AG08396 (cell line): ENCODE measurements at places on chromosomes 12 and 14.

GRCh38 chr12:132245521-132246101 lies 83.8 kb downstream of the GALNT9 start:
- no peak for DNase-seq

DNA sequence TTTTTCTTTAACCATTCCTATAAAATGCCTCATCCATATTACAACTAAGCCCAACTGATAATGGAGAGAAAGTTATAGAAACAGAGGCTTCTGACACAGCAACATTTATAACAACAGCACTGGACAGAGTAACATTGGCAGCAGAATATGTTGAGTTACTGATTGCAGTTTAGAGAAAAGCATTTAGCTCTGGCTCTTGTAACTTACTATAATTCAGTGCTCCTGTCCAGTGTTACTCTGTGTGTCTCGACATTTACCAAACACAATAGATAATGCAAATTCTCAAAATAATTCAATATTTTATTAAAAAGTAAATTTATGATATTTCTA lies 356.1 kb downstream of the CEP128 start:
- DNase-seq = no peak

- DNase-seq = no peak
Observed at GRCh38 chr14:74346341-74346740, 1.9 kb upstream of the VRTN start.

DNA sequence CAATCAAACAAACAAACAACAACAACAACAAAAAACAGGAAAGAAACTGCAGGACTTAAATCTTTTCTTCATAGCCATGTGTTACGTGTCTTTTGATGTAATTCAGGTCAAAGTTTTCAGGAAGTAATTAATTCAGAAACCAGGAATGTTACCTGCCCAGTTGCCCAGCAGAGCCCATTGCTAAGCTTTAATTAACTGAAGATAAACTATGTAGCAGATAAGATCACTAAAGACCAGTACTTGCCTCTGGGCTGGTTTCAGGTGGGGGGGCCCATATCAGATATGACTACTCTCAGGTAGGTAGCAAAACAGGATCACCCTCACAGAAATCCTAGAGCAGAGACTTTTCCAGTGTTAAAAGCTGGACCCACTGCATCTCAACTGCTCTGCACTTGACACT lies 69.2 kb downstream of the LIN7A start:
- no peak for DNase-seq

DNA sequence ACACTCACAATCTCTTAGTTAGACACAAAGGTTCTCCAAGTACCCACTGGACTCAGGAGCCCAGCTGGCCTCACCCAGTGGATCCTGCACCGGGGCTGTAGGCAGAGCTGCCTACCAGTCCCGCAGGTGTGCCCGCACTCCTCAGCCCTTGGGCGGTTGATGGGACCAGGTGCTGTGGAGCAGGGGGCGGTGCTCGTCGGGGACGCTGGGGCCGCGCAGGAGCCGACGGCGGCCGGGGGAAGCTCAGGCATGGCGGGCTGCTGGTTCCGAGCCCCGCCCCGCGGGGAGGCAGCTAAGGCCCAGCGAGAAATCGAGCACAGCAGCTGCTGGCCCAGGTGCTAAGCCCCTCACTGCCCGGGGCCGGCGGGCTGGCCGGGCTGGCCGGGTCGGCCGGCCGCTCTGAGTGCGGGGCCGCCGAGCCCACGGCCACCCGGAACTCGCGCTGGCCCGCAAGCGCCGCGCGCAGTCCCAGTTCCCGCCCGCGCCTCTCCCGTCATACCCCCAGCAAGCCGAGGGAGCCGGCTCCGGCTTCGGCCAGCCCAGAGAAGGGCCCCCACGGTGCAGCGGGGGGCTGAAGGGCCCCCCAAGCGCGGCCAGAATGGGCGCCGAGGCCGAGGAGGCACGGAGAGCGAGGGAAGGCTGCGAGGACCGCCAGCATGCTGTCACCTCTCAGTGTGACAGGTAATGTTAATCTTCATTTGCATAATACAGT lies 506.8 kb downstream of the LRFN5 start:
- DNase-seq = no peak

DNA sequence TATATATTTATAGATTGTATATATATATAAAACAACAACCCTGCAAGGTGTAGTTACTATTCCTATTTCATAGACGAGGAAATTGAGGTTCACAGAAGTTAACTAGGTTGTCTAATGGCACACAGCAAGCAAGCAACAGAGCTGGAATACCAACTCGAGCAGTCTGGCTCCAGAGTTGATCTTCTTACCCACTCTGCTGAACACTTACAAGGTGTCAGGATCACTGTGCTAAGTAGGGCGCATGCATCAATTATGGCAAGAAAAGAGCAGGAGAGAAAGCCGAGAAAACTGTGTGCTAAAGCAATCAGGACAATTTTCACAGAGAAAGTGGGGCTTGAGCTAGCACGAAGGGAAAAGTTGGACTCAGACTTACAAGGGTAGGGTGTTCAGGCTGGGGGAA lies 15.9 kb upstream of the ARMH4 start:
- no peak for DNase-seq

DNA sequence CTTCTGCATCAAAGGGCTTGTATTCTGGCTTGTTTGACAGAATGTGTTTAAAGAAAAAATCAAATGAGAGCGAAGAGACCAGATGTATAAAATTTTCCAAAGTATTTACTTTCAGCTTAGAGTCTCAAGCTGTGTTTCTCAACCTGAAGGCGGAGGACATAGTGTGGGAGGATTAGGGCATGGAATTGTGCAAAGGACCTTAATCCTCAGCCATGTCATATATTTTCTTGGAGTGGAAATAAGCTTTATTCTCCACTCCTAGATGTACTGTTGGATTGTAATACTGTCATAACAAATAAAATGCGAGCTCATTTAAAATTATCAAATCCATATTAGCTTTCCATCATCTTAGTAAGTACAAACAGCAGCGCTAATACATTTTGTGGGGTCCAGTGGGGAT lies 154.0 kb downstream of the PAH start:
- no peak for DNase-seq

DNA sequence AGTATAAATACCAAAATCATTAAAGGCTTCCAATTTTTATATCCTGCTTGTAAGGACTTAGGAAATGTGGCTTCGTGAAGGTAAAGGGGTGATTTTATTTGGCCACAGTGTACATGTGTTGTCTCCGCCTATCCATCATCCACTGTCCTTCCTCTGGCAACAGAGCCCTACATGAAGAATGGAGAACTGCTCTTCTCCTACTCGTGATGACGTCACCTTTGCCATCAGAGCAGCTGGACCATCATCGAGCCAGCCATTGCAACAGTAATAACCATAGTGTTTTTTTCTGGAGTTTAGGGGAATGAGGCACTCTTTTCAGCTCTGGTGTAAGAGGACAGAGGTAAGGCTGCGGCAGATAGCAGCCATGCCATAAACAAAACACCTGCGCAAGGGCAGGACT lies 19.2 kb downstream of the ITPR2 start:
- DNase-seq = no peak

- DNase-seq = no peak
Observed at GRCh38 chr14:102508410-102508773, 1.2 kb downstream of the ANKRD9 start.

DNA sequence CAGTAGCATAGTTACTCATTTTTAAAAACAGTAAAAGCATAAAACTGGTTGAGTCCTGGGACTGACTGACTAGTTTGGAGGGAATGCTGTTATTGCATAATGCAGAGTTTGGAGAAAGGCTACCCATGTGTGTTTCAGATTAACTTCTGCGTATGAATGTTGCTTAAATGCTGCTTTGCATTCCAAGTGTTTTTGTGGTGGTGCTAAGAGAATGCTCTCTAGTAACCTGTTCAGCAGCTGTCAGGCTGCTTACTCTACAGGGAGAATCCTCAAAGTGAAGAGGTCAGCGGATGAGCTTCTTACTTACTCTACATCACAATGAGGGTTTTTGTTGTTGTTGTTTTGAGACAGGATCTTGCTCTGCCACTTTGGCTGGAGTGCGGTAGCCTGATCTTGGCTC lies 4.3 kb downstream of the DLST start:
- peak; percentile 87 for DNase-seq

DNA sequence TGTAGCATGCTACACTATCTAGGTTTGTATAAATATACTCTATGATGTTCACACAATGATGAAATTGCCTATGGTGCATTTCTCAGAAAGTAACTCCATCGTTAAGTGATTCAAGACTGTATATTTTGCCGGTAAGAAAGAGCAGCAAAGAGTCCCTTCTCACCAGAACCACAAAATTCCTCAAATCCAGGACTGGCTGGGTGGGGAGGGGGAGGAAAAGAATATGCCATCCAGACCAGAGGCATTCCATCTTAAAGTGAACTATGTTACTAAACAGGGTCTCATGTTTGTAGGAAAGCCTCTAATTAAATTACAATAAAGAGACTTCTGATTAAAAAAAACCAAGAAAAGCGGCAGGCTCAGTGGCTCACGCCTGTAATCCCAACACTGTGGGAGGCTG lies 11.5 kb downstream of the UBE2N start:
- no peak for DNase-seq

DNA sequence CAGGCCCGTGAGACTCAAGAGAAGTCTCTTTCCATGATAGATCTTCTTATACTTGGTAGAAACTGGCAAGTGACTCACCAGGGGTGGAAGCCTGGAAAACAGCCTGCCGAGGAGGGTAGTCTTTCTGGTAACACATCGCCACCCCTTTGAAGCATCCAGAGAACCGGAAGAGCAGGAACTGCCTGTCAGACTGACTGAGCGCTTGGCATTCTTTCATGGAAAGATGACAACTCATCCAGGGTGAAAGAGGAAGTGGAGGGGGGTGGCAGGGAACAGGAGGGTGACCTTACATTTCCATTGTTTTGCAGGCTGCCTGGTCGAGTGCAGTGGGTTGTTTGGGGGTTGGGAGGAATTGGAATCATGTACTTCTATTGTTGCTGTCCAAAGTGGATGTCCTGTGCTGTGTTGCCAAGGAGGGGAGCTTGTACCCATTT lies 34.5 kb downstream of the PRKCH start:
- DNase-seq = peak; percentile 31
